ENCODE measurements at places on chromosomes 2 and 18.

- no peak for DNase-seq
Measured at GRCh38 chr2:240957656-240958365, 40.6 kb upstream of the SNED1 start.

- DNase-seq: no peak
Measured at GRCh38 chr2:23330214-23330613, 54.8 kb upstream of the KLHL29 start.

DNA sequence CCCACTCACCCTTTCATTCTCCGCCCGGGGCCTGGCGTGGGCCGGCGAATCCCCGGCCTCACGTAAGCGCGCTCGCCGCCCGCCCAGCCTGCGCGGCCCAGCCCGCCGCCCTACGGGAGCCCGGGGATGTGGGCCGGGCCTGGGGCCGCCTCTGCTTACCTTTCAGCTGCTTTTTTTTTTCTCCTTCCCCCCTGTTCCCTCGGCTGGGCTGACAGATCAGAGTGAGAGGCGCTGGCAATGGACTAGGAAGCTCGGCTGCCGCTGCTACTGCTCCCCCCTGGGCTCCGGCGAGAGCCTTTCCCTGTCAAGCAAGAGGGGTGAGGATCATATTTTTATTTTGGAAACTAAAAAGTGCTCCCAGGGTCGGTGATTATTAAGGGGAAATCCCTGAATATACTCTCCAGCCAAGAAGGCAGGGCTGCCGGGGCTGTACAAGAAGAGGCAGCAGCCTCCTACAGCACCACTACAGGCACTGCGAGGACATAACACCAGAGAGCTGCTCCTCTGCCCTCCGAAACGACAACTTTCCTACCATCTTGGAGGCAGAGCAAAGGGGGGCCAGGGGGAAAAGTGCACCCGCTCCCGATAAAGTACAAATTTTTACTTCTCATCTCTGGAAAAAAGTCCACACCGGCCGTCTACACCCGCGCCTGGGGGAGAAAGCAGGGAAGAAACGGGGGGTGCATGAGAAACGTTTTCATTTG, at the start of gene INO80D:
Gene INO80D, minus strand, starts transcription at position 433 of the 704 bp plus-strand sequence. CDS start 23,158 bp downstream, outside the sequence.
- peak; percentile 46 for DNase-seq

DNA sequence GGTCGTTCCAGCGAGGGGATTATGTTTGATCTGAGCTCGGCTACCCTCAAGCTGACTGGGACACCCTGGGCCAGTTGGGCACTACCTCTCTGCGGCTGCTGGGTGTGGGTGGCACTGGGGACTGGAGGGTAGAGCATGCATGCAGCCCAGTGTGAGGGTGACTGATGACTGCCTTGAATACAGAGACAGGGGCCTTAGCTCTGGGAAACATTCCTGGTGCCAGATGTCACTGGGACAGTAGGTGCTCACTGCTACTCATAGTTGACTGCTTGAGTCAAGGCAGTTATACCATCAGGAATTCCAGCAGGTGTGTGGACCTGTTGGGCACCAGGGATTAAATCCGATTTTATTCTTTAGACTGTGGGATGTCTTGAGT, 33.6 kb upstream of the ATP6V1B1 start:
- DNase-seq: no peak

GRCh38 chr2:3784731-3785130, 81.4 kb downstream of the DCDC2C start:
- no peak for DNase-seq

DNA sequence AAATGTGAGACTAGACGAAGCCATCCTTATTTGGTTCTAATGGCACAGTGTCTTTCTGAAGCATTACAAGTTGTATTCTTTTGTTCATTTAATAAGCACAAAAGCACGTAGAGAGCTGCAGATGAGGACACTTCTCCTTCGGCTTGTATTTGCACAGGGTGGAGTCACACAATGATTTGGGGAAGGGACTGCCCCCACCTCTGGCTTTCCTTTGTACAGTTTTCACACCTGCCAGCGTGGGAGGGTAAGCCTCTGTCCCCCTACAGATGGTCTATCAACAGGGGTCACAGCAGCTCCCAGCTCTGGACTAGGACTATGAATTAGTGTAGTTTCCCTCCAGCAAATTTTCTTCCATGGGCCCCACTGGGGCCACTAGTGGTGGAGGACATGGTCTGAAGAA, 108.2 kb upstream of the KLHL14 start:
- no peak for DNase-seq

DNA sequence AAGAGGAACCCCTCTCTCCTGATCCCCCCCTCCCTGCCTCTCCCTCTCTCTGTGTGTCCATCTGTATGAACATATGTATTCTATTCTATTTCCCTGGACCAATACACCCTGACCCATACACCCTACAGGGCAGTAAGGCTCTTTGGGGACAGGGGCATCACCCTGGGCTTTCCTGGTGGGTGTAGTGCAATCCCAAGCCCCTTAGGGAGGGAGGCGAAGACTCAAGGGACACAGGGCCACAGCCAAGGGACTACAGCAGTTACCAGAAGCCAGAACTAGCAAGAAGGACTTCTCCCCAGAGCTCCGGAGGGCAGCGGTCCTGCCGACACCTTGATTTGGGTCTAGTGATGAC, 214.2 kb upstream of the RAB6C start:
- DNase-seq: no peak

GRCh38 chr2:10083692-10084211, 3.5 kb upstream of the CYS1 start:
- DNase-seq: no peak

Data from stimulated activated CD8-positive, alpha-beta memory T cell treated with anti-CD3 and anti-CD28 coated beads, Interleukin-7, amount 100 ng/mL, for 1 hour (primary cell).